AML-193 (cell line): ENCODE measurements at places on chromosomes 3 and 15.

DNA sequence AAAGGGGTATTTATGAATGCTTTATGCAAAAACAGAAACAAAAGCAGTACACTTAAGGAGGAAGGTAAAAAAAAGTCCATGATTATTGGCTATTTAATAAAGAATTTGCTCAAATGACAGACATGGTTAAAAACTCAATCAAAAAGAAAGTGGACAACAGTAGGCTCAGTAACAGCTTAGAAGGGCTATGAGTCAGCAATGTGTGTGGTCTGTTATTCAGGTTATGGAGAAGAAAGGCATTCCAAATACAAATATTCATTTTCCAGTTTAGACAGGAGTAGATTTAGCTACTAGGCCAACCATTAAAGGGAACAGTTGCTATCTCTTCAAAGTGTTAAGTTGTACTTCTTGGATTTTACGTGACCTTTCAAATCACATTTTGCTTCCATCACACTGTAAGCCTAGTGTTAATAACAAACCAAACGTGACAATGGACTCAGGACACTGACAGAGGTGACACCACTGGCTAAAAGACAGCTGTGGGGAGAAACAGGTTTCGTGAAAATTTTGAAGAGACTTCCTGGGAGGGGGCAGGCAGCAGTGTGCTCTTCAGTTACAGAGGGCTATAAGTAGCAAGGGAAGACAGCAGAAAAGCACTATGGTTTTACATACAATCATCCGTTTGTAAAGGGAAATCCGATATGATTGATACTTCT, 41.7 kb upstream of the MYO5C start:
- DNase-seq = no peak

GRCh38 chr15:80594091-80594889, 100.8 kb upstream of the ABHD17C start:
- DNase-seq = no peak

DNA sequence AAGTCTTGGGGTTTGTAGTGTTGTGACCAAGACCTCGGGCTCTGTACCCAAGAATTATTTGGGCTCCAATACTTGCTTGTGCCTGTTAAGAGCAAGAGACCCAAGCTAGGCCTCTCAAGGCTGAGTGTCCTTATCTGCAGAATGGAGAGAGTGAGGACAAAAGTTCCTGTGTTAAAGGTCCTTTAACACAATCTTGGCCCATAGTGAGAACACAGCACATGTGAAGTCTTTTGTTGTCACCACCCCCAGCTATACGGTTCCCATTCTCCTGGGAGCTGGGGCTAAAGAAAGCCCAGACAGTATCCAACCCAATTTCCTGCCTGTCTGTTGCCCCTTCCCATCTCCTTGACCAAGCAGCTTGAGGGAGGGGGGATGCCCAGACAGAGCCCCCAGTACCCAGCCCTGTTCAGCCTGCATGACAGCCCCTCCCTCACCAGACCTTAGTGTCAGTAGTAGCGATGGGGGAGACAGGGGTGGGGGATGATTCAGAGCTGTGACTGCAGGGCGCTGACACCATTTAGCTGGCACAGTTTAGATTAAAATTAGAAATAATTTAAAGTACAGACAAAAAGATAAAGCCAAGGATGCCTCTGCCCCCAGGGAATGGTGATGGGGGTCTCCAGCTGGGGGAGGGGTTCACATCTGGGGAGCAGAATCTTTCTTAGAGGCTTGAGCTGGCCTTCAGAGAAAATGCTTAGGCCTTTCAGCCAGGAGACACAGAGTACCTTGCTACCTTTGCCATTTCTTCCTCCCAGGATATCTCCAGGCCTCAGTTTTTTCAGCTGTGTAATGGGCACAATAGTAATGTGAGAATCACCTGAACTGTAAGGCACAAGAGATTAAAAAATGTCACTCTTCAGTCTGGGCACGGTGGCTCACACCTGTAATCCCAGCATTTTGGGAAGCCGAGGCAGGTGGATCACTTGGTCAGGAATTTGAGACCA, 2.7 kb downstream of the PRKCD start:
- DNase-seq = no peak

DNA sequence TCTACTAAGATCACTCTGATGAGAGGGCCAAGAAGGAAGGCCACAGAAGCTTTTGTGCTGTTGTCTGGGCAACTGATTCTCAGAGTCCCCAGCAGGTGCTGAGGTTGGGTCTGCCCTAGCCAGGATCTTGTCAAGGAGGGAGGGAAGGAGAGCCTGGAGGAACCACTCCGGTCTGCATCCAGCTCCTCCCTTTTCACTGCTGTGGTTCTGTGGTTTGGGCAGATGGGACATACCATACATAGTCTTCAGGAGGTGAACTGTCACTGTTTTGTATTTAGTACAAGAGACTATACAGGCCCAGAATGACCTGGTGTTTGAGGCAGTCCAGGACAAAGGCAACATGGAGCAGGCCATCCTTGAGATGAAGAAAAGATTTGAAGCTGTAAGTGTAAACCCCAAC, 21.9 kb downstream of the C3orf62 start:
- no peak for DNase-seq

DNA sequence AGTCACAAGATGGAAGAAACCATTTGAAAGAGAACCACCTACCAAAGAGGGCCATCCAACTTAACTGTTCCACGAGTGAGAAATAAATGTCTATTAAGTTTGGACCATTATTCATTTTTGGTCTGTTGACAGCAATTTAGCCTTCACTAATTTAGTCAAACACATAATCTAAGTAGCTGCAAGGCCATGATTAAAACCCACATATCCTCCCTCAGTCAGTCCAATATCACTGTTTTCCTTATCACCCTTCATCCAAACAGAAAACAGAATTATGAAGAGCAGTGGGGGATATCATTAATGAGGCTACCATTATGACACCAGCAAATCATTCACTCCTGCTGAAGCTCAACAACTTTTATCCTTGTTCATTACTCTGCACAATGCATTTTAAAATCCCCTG, 52.0 kb downstream of the PIK3CB start:
- no peak for DNase-seq

DNA sequence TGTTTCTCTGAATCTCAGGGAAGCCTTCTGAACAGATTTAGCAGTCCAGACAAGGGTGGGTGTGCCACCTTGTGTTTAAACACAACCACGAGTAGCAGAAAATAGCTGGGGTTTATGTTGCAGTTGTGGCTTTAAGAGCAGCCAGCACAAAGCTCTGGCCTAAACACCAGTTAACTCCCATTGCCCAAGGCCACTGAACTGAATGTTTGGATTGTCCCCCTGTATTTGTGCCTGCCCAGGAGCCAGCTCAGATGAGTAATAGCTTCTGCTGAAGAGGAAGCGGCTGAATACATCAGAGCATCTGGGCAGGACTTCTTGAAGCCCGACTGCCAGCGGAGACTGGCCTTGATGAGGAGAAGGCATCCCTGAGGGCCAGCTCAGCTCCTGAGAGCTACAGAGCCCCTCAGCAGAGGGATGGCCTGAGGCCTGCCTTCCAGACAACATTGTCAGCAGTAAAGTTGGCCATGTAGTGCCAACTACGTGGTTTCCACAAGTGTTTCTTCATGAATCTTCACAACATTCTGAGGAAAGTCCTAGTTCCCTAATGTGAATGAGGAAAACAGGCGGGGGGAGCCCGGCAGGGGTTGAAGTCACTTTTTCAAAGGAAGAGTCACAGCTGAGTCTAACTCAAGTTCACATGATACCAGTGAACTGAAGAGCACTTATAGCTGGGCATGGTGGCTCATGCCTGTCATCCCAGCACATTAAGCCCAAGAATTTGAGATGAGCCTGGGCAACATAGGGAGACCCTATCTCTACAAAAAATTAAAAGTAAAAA, 65.8 kb upstream of the ZBTB38 start:
- no peak for DNase-seq
